GM12891 (cell line): ENCODE measurements at places on chromosomes 6 and 20.

DNA sequence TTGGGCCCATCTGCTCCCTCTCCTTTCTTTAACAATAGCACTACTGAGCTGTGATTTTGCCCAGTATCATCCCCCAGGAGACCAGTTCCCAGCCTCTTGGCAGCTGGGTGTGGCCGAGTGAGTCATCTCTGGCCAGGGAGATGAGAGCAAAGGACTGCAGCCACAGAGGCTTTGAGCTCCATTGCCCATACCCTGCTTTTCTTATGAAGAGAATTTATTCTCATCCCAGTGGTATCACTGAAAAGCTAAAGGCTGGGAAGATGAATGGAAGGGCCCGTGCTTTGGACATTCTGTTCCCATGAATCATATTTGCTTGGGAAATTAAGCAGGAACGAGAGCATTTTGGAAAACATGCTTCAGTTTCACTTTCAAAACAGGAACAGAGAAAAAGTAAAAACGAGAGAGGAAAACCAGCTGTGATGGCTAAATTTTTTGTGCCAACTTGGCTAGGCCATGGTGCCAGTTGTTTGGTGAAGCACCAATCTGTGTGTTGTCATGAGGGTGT, 14.9 kb downstream of the CST3 start:
- no peak for DNase-seq

- no peak for DNase-seq
These were observed 36.8 kb downstream of the GNAS start for GRCh38 chr20:58889334-58889760.

GRCh38 chr6:2865270-2865669, 23.6 kb upstream of the SERPINB1 start:
- no peak for DNase-seq

DNA sequence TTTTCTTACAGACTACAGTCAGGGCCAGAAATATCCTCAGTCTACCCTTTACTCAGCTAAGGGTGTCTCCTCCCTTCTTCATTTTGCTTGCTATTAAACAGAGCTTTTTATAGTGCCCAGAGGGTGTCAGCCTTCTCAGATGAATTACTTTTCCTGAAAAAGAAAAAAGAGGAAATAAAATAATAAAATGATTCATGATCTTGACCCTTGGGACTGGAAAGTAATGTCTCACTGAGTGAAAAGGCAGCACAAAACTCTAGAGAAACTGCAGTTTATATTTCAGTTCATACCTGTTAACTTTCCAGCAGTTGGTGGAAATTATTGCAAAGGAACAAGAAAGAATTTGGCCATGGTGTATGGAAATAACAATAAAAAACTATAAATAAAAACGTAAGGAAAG, 170.6 kb downstream of the IBTK start:
- DNase-seq, result no peak

- DNase-seq, result no peak
These were observed 145.8 kb downstream of the COL9A1 start for GRCh38 chr6:70157086-70157485.

DNA sequence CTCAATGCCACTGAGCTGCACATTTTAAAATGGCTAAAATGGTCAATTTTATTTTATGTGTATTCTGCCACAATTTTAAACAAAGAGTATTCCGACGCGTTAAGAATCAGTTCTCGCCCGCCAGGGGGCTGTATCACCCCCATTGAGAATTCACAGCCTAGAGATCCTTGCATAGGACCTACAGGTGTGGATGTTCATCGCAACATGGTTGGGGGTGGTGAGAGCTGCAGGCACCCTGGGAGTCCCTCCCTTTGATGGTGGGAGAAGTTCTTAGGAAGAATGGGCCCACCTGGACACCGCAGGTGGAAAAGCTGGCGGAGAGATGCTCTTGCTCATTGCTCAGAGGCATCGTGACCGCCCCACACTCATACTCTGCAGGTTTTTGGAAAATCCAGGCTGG, 63.5 kb downstream of the SLC2A10 start:
- no peak for DNase-seq

- DNase-seq, result no peak
These were observed 43.3 kb downstream of the CHD6 start for GRCh38 chr20:41574802-41575389.

GRCh38 chr6:38273325-38273724, 366.4 kb downstream of the BTBD9 start:
- no peak for DNase-seq

GRCh38 chr6:113591896-113592827, 265.0 kb upstream of the MARCKS start:
- DNase-seq, result no peak

- no peak for DNase-seq
These were observed 14.2 kb upstream of the HLA-DRB1 start for GRCh38 chr6:32603888-32604287.

DNA sequence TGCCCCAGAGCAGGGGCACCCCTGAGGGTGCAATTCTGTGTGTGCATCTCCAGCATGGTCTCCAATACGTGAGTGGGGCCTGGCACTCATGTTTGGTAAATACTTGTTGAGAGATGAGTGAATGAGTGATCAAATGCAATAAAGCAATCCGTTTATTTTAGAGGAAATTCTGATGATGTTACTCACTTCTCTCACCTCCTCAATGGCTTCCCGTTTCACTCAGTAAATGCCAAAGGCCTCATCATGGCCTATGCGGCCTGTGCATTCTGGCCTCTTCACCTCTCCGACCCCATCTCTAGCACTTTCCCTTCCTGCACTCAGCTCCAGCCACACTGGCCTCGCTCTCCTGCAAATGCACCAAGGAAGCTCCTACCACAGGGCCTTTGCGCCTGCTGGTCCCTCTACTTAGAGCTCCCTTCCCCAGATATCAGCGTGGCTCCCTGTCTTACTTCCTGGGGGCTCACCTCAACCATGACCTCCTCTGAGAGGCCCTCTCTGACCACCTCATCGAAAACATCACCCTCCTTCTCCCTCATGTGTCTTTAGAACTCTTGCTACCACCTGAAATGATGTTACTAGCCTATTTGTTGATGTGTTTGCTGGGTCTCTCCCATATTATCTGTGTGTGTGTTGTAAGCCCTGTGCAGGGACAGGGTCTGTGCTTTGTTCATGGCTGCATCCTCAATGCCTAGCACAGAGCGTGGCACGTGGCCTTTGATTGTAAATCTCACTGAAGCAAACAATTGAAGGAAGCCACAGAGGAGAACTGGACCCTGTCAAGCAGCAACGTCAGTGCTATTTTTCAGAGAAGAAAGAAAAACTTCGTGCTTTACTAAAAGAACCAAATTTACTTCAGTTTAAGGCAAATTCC, 42.6 kb downstream of the RAB44 start:
- DNase-seq, result no peak
